Renal cortex interstitium (tissue), 15 donors: ENCODE measurements at places on chromosomes 11 and 22. TPM values are rescaled to one million over a fixed set of nuclear protein-coding genes. Genes with fewer than 3 reads are reported as not detected.

ADAMTS8 gene
- polyA plus RNA-seq: 2.8 TPM

GRCh38 chr11:94877443-94878200, 95.7 kb downstream of the CWC15 start:
- DNase-seq: no peak

DNA sequence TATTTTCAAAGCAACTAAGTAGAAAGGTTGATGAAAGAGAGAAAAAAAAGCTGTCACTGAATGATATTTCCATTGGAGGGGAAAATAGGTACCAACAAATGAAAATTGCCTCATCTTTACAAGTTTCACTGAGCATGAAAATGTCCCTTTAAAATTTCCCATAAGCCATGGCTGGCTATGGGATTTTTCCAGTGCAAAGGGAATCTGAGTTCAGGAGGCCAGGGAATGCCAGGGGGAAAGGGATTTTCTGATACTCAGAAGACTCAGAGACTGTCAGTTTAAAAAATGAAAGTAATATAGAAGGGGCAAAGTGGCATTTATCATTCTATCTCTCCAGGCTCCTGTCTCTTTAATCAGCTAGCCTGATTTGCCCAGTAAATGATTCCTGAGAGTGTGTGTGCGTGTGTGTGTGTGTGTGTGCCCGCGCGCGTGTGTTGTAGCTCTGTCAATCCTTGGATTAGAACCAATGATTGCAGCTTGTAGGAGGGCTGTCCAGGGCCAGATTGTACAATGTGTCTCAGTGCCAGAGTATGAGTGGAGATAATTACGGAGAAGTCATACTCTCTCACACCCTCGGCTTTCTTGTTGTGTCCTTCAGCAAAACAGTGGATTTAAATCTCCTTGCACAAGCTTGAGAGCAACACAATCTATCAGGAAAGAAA, at the start of gene NTM:
Gene NTM, plus strand, starts transcription at position 526 of the 662 bp plus-strand sequence.
- DNase-seq: peak; percentile 44

GRCh38 chr11:74942073-74942759, 6.7 kb downstream of the XRRA1 start:
- DNase-seq: no peak

PHOX2A gene
- not detected for polyA plus RNA-seq

PDGFB gene
- polyA plus RNA-seq: 15.6 TPM

FAM180B gene
- polyA plus RNA-seq: 0.50 TPM

DNA sequence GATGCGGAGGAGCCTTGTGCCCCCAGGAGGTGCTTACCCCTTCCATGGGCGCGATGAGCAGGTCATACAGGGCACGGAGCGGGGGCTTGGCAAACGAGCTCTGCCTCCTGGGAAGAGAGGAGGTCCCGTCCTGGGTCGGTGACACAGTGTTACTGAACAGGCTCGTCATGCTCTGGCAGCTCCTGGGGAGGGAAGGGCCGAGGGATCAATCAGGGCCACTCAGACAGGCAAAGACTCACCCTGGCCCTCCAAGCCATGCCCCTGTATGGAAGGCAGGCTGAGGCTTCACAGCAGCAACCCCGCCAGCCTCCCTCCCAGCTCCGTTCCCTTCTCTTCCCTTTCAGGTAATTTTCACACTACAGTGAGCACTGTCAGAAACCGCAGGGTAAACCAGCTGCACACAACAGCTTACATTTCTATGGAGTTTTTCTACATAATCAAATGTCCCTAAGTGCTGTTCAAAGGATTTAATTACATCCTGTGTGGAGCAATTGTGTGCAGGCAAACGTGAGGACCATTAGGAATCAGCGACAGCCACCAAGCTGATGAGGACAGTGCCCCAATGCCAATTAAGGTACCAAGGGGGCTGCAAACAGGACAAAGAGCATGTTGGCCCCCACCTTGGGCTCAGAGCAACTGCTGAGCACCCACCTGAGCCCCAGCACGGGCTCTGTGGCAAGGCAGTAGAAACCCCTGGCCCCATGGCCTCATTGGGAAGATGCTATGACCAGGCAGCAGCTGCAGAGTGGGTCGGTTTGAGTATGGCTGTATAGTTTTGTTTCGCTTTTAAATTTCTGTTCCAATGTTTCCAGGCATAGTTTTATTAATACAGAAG, 95.4 kb upstream of the PITPNB start:
- DNase-seq: no peak

DNA sequence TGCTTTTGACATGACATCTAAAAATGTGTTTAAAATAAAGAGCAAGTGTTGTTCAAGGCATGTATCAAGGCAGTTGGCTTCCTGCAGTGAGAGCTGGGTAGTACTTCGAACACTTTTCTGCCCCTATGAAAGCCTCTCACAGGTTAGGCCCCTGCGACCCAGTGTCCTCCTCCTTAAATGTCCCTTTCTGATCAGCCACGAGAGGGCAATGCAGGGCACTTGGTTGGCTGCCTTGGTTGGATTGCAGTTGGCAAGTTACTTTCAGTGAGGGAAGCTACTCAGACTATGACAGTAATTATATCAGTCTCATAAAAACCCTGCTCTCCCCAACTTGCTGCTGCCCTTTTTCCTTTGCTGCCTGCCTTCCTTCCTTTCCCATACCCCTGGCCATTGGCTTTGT, 743.8 kb downstream of the NTM start:
- no peak for DNase-seq

GRCh38 chr22:37519268-37520195, at the start of gene CARD10:
Gene CARD10 (minus strand): TSS chr22:37519415. CDS start chr22:37519200, 215 bp downstream.
- no peak for DNase-seq

DNA sequence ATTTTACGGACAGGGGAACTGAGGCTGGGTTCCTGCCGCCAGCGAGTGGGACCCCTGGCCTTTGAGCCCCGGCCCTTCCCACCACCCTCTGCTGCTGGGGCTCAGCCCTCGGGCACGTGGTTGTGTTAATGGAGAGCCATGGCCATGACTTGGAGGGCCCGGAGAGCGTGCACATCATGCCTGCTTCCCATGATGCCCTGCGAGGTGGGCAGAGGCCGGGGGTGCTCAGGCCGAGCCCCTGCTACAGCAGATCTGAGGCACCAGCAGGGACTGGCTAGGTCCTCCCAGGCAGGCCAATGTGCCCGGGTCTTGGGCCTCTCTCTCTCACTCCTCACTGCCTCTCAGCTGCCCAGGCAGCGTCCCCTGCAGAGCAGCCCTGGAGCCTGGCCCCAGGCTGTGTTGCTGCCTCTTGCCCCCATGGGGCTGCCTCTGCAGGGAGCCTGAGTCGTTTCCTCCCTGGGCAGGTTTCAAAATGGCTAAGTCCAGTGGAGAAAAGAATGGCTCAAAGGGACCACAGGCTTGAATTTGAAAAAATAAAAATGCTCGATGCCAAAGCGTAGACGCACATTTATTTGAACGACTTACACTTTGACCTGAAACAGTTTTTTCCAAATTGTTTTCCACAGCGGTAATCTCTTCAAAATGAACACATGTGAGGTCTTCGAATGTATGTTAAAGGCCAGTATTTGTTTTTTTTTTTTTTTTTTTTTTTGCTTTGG, 72.6 kb upstream of the CLDN5 start:
- no peak for DNase-seq

DNA sequence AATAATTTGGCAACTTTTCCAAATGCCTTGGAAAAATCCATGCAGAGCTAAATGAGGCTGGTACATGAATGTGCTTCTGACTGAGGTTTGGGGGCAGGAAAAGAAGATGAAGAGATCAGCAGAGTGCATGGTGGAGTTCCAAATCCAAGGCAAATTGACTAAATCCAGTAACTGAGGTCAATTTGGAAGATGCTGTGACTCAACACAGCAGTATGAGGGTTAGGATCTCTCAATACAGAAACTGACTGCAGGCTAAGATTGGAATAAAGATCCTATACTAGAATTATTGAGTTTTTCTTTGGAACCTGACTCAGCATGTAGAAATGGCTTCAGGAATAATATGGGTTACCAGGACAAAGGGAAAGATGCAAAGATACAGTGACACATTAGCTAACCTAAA, 99.3 kb upstream of the FAT3 start:
- DNase-seq: no peak

GRCh38 chr11:124193221-124194010, 10.3 kb downstream of the OR10D3 start:
- DNase-seq: no peak

DNA sequence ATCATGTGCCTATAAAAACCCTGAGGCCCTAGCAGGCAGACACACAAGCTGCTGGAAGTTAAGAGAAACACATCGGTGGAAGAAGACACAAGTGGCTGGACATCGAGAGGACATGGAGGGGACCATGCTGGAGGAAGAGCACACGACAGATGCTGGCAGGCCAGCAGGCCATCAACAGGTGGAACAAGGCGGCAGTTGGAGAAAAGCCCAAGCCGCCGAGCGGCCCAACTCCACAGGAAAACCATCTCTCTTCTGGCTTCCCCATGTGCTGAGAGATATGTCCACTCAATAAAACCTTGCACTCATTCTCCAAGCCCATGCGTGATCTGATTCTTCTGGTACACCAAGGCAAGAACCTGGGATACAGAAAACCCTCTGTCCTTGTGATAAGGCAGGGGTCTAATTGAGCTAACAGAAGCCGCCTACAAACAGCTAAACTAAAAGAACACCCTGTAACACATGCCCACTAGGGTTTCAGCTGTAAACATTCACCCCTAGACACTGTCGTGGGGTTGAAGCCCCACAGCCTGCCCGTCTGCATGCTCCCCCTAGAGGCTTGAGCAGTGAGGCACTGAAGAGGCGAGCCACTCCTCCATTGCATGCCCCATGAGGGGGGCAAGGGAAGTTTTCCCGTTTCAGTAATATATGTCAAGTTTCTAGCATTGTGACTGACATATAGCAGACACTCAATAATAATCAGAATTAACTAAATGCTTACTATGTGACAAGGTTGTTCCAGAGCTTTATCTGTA, 39.0 kb upstream of the MMP20 start:
- DNase-seq: no peak

DNA sequence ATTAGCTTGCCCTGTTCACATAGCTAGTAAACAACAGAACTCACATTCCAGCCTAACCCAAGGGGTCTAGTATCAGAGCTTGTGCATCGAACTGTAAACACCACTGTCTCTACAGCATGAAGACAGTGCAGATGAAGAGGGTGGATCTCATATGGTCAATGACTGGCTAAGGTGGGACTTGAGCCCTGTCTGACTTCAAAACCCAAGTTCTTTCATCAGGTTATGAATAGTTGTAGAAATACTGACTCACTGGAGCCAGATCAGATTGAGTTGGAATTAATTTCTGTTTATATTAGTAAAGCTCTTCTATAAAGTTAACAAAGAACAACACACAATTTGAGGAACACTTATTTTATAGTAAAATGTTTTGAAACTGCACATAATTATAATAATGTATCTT, 161.7 kb upstream of the ARHGAP20 start:
- no peak for DNase-seq

GRCh38 chr11:86461892-86462291, 87.2 kb downstream of the CCDC81 start:
- DNase-seq: no peak

DNA sequence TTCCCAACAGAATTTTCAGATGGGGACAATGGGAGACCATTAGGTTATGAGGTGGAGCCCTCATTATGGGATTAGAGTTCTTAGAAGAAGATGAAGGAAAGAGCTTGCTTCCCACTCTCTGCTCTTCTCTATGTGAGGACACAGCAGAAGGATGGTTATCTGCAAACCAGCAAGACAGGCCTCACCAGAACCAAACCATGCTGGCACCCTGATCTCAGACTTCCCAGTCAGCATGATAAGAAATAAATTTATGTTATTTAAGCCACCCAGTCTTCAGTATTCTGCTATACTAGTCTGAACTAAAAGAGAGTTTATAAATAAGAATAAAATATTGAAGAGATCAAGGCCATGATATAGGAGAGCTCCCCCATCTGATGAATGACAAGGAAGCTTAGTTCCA, 946.3 kb upstream of the CCDC90B start:
- DNase-seq: no peak

DNA sequence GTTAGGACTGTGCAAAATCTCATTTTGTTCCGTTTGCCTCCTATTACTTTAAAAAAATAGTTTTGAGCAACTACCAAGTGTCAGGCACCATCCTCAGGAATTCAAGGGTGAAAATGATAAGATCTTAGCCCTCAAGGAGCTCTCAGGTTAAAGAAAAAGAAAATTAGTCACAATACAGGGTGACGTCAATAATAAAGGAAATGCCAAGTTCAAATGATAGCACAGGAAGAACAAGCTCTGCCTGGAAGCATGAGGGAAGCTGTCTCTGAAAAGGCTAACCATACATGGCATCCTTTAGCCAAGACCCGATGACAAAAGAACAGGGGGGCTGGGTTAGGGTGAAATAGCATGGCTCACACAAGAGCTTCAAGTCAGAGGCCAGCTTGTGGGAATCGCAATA, 11.1 kb upstream of the MPZL2 start:
- DNase-seq: no peak

DNA sequence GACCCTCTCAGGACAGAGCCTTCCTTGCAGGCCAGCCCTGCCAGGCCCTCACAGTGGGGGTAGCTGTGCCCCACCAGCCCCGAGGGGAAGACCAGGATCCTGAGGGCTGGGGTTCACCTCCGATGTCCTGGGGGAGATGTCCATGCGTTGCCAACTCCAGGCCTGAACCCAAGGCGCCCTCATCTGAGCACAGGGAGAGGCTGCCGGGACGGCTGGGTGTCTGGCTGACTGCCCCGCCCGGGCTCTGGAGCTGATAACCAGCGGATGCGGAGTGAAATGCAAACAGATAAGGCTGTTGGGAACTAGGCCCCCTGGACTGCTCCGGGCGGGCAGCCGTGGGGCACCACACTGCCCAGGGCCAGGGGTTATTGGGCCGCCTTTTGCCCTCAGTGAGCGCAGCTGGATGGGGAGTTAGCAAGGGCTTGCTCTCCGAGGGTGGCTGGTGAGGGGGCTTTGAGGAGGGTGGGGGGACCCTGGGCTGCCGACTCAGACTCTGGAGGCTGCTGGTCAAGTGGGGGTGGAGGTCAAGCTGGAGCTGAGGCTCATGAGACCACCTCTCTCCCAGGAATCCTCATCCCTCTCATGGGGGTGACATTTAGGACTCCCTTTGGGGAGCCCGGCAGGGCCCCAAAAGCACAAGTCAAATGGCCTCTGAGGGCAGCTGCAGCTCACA, 5.6 kb upstream of the MUC6 start:
- DNase-seq: no peak

- no peak for DNase-seq
These were observed 2.4 kb downstream of the BRSK2 start for GRCh38 chr11:1392111-1392510.

- no peak for DNase-seq
These were observed 28.2 kb downstream of the KCTD17 start for GRCh38 chr22:37079668-37080171.

KCNJ4 gene
- polyA plus RNA-seq: 0.29 TPM

P4HA3 gene
- polyA plus RNA-seq: 0.72 TPM

DNA sequence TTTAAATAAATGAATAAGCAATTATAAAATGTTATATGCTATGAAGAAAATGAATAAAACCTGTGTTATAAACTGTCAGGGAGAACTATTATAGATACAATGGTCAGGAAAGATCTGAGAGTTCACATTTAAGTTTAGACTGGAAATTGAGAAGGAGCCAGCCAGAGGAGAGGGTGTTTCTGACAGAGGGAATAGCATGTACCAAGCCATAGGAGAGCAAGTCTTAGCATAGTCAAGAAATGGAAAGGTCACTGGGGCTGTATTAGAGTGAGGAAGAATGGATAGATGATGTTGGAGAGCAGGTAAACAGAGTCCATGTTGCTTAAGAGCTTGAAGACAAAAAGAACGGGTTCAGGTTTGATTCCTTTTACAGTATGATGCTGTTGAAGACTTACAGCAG, 87.4 kb downstream of the FAM83F start:
- DNase-seq: no peak

GRCh38 chr22:45626198-45626651, 45.4 kb upstream of the ATXN10 start:
- no peak for DNase-seq
